Fibroblast of skin of right quadriceps (primary cell): ENCODE measurements at places on chromosomes 12 and 14.

DNA sequence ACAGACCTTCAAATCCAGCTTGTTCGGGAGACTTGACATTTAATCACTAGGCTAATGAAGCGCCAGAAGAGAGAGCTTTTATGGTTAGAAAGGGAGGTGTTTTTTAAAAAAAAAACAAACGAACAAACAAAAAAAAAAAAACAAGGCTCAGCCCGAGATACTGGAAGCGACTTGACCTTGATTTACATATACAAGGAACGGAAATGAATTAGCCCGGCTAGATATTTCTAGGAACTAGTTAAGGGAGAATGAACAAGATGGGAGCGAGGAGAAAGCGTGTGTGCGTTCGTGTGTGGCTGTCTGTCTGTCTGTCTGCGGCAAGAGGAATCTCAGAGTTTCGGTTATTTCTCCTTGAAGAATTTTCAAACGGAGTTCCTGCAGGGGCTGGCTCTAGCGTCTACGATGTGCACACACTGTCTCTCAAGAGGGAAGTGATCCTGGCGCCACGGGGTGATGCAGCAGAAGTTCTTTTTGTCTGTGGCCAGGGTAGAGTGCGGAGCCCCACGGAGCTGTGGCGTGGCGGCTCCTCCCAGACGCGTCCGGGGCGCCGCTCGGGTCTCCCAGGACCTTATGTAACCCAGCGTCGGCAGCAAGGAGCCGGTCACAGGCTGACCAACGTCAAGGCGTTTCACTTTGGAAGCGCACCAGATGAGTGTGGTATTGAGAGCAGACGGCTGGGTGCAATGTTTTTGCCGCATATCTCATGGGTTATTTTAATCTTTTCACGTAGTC lies 18.8 kb downstream of the SOCS2 start:
- DNase-seq: peak; percentile 74

- no peak for DNase-seq
These were observed 948.1 kb downstream of the NRXN3 start for GRCh38 chr14:79118291-79118690.

DNA sequence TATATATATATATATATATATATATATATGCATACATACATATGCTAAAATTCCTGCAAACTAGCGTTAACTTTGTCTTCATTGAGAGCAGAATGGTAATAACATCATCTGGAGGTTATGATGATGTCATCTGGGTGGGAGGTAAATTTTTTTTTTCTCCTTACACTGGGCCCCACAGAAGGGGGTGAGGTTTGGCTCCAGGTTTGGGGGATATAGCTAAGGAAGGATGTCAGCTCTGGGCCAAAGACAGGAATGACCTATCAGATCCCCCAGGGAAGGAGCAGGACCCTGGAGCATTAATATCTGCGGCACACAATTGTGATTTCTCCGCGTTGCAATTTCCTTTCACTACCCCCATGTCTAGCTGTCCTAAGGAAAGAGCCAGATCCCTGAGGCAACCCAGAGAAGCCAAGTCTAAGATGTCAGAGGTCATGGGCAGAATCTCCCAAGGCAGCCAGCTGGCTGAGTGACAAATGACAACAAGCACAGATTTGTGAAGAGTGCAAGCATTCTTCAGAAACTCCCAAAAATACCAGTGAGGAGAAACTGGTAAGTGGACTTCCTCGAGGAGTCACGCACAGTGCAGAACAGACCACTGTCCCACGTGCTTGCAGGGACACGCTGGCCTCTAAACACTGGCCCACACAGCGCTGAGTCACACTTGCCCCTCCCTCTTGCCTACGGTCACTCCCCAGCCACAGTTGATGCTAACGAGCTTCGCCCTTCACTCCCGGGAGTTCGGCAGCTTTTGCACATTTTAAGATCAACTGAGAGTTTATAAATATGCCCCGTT lies 9.9 kb downstream of the UBC start:
- DNase-seq: peak; percentile 68

GRCh38 chr12:100721169-100721568 lies 73.4 kb upstream of the ANO4 start:
- DNase-seq: no peak

- DNase-seq: peak; percentile 56
These were observed 93.2 kb downstream of the CHST11 start for GRCh38 chr12:104549815-104550480.
